ENCODE measurements at places on chromosomes 12 and 14.

- DNase-seq: no peak
Measured at GRCh38 chr12:8018666-8019581, 13.6 kb upstream of the FOXJ2 start.

DNA sequence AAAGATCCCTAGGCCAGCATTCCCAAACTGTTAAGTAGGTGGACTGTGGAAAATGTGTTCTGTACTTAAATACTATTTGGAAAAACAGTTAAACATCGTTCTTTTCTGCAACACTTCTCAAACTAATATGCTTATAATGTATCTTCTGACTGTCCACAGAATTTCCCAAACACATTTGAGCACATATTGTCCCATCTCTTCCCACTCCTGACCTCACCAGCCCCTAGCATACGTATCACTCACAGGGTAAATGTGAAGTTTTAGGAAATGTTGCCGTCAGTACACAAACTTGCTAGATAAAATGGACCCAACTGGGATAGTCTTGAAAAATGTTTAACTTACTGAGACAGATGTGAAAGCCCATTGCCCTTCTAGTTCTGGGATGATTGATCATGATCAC, 27.7 kb downstream of the ARID2 start:
- DNase-seq: no peak

DNA sequence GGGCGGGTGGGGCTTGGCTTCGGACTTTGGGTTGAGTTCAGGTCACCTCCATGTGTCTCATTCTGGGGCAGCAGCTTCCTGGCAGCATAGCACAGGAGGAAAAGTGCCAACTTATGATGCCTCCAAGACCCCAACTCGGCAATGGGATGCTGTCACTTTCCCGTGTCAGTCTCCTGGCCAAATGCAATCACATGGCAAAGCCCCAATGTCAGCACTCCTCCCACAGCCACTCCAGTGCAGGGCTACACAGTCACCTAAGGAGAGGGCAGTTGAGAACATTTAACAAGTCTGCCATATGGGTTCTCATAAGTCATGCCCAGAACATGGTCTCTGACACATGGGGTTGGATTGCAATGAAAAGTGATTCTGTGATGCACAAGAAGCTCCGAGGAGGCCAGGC, 26.7 kb downstream of the ELK3 start:
- DNase-seq: peak; percentile 85

DNA sequence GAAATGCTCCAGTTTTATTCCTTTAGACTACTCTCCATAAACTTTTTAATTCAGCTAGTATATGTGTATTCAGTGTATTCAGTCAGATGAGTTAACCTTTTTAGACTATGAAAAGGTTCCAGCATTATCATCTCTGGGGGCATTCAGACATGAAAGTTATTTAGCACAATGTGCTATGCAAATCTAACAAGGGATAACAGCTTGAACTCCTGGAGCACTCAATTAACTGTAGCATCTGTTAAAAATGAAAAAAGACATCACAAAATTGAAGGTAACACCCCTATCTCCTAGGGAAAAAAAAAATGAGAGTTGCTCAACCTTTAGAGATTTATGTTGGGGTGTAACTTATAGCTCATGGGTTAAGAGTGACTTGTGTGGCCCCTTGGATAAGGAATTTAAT, 211.5 kb downstream of the PHLDA1 start:
- no peak for DNase-seq

GRCh38 chr14:85057221-85057620, 472.7 kb upstream of the FLRT2 start:
- no peak for DNase-seq

GRCh38 chr12:104957719-104958000, 430 bp downstream of the SLC41A2 start:
- no peak for DNase-seq

- DNase-seq: peak; percentile 81
Measured at GRCh38 chr12:42099433-42099832, 45.2 kb downstream of the GXYLT1 start.

DNA sequence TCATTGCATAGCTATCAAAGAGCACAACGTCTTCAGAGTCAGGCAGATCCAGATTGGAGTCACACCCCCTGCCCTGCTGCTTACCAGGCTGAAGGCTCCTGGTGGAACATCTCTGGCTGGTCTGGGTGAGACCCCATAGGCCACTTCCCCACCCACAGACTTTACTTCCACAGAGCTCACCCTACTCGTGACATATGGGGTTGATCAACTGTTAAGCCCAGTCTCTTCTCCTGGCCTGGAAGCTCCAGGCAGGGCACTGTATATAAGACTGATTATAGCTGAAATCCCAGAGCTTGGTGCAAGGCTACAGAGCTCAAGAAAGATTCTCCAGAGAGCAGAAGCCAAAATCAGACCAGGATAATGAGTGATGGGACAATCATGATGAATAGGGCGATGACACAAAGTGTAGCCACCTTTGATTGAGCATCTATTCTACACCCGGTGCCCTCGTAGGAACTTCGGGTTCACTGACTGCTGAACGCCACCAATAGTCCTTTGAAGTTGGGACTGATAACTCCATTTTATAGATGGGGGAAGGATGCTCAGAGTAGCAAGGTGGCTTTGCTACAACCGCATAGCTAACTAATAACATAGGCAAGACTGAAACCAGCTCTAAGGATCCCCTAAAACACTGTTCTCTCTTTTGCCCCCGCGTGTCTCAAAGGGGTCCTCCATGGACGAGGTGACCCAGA, 287.8 kb downstream of the BCL11B start:
- DNase-seq: no peak

DNA sequence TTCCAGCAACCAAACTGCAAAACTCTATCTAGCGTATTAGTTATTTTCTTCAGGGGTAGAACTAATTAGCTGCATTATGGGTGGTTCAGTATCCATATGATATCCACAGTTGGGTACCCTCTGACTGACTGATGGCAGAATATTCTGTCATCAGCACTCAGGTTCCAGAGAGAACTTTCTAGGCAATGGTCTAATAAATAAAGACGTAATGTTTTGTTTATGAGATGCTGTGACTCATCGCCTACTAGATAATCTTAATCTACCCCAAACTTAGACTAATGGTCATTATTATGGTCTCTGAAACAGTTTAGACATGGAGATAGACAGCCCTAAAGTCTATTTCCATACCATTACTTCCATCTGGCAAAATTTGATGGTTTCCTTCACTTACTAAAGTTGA, 220.1 kb downstream of the MED13L start:
- no peak for DNase-seq

- DNase-seq: no peak
Measured at GRCh38 chr12:91940826-91941570, 204.6 kb downstream of the BTG1 start.

GRCh38 chr12:67441736-67442346, 172.7 kb downstream of the CAND1 start:
- peak; percentile 59 for DNase-seq

DNA sequence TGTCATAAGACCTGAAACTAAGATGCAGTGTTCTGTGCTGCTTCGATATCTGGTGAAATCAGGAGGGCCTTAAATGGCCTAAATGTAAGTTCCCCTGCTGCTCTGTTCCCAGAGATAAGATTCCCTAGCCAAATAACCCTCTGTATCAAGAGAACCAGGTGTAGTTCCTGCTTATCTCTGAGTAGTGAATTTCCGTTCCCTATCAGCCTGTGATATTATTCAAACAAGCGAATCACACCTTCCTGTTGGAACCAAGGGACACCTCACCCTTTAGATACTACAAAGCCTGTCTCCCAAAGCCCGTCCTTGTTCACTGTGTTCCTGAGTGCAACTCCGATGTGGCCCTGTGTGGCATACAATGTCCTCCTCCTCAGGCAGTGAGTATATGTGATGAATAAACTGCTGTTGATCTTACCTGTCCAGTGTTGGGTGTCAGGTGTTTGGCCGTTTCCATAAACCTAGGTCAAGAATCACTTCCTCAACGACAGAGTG, 52.2 kb upstream of the COCH start:
- no peak for DNase-seq

GRCh38 chr14:58444627-58445026, 17.1 kb downstream of the KIAA0586 start:
- DNase-seq: no peak

DNA sequence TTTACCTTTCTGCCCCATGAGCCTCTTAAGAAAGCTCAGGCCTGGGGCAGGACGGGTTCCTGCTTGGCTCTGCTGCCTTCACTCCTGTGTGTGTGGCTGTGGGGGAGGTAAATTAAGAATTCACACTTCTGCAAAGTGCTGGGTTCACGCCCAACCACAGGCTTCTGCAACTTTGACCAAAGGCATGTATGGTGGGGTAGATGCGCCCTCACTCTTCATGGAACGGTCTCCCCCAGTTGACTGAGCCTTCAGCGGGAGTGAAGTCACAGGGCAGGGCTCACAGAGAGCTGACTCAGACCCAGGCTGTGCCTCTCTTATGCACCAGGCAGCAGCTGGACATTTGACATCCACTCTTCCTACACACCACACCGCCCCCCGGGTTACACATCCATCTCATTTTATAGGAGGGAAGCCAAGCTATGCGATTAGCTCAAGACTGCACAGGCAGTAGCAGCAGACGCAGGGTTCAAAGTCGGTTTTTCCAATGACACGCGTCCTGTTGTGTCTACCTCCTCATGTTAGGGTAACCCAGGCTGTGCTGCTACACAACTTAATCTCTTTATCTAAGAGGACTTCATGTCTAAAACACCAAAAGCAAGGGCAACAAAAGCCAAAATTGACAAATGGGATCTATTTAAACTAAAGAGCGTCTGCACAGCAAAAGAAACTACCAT, 15.4 kb upstream of the BCL11B start:
- DNase-seq: no peak

GRCh38 chr12:67254372-67255026, 14.7 kb upstream of the CAND1 start:
- DNase-seq: no peak

DNA sequence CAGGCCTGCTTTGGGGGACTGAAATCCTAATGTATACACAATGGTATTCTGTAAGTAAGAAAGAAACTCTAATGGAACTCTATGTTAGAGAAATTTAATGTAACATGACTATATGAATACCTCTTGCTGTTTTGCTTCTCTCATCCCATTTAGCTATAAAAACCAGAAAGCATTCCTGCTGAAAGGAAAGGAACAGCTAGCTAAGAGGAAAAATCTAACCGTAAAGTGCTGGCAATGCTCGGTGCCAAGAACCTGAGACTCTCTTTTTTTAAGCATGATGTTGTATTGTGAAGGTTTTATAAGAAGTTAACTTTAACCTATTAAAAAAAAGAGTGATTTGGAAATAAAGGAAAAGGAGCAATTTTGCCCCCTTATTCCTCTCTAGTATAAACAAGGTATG, 75.6 kb upstream of the DACT1 start:
- DNase-seq: no peak

DNA sequence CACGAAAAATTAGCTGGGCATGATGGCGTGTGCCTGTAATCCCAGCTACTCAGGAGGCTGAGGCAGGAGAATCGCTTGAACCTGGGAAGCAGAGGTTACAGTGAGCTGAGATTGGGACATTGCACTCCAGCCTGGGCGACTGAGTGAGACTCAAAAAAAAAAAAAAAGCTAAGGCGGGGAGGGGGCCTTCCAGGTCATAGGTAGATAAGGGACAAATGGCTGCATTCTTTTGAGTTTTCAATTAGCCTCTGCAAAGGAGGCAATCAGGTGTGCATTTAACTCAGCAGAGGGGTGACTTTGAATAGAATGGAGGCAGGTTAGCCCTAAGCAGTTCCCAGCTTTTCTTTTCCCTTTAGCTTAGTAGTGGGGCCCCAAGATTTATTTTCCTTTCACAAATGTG, 743 bp upstream of the AACS start:
- DNase-seq: no peak

GRCh38 chr12:116324654-116325335, 47.3 kb upstream of the MED13L start:
- no peak for DNase-seq

- DNase-seq: no peak
Measured at GRCh38 chr14:43356979-43357545, 1150.0 kb downstream of the FSCB start.

DNA sequence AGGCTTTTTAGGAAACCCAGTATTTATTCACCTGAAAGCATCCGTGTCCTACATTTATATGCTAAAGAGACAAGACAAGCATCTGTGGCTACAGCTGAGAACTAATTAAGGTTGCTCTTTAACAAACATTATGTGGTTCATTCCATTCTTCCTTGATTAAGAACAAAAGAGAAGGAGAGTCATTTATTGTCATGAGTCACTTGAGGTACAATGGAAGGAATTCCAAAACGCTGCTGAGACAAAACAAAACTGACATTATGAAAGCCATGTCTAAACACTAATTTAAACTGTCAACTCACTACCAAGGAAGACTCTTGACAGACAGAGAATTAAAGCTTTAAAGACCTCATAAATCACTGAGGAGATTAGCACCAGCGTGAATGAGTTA, 214.4 kb downstream of the BMP4 start:
- DNase-seq: peak; percentile 3

DNA sequence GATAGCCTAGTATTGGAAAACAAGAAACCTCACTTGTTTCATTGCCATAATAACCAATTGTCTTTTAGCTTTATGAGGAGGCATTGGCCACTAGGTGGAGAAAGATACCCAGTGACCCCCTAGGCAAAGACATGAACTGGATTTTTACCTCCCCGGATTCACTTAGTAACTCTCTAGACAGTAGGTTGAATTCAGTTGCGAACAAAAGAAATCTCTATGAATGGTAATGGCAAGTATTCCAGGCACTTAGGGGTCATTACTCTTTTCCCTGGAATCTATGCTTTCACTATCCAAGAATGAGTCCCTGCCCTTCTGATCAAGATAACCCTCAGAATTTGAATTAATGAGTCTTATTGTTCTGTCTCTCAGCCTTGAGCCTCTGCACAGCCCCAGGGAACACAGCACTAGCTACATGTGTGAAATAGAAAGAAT, 29.5 kb upstream of the RHOJ start:
- peak; percentile 64 for DNase-seq

GRCh38 chr14:32697704-32698103, 241.0 kb upstream of the NPAS3 start:
- DNase-seq: peak; percentile 46

- DNase-seq: peak; percentile 33
Measured at GRCh38 chr12:62466018-62466593, 520 bp upstream of the MON2 start.

- no peak for DNase-seq
Measured at GRCh38 chr12:49352351-49352750, 5.7 kb downstream of the DNAJC22 start.

DNA sequence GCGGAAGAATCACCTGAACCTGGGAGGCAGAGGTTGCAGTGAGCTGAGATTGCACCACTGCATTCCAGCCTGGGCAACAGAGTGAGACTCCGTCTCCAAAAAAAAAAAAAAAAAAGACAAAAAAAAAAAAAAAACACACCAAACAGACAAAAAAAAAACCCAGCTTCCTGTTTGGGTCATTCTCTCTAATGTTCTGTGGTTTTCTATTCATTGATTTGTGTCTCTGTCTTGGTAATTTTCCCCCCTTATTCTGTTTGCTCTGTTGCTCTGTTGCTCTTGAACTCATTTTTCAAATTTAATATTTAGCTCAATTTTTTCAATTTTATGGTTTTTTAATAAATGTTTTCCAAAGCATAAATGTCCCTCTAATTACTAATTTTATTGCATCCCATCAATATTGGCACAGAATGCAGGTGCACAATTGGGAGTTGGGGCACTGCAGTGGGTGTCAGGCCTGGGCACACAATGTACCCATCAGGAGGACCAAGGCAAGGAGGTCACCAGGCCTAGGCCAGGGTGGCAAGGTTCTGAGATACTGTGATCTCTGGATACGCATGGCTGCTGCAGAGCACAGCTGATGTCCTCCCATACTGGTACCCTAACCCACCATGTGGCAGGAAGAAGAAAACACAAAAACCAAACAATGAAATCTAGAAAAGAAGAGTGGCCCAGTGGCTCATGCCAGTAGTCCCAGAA, 8.0 kb upstream of the GNPTAB start:
- DNase-seq: no peak

Data from bronchial epithelial cell (primary cell).